Stimulated activated CD8-positive, alpha-beta memory T cell treated with anti-CD3 and anti-CD28 coated beads, Interleukin-7, amount 100 ng/mL, for 1 hour (primary cell): ENCODE measurements at places on chromosomes 4 and X.

GRCh38 chrX:15418041-15418706 is 34.0 kb upstream of the VEGFD start:
- DNase-seq = no peak

- no peak for DNase-seq
Observed at GRCh38 chrX:12425496-12425895, 287.2 kb downstream of the FRMPD4 start.

GRCh38 chr4:82930848-82931755 is 30.6 kb downstream of the THAP9 start:
- DNase-seq = no peak

DNA sequence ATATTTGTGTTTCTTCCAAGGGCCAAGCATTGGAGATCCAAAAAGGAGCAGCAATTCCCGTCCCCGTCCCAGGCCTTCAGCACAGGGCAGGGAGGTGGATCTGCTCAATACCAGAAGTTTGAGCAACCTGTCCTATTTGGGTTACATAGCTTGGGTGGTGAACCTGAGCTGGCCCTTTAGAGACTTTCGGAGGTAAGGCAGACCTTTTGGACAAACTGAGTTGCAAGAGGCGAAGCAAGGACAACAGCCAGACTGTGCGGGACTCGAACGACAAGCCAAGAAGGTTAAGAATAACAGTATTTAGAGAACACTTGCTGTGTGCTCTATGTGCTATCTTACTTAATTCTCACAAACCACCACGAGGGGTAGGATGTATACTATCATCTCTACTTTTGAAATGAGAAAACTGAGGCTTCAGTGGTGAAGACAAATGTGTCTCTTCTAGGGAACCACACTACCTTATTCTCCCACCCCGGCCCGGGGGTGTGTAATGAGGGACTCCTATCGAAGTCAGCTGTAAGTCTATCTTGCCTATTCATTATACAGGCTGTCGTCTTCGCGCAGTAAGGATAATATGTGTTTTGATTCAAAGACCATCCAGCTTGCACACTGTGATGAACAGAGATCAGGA is 1.3 kb downstream of the NOP14 start:
- DNase-seq = no peak

- no peak for DNase-seq
Observed at GRCh38 chr4:70914000-70914399, 11.8 kb downstream of the MOB1B start.

DNA sequence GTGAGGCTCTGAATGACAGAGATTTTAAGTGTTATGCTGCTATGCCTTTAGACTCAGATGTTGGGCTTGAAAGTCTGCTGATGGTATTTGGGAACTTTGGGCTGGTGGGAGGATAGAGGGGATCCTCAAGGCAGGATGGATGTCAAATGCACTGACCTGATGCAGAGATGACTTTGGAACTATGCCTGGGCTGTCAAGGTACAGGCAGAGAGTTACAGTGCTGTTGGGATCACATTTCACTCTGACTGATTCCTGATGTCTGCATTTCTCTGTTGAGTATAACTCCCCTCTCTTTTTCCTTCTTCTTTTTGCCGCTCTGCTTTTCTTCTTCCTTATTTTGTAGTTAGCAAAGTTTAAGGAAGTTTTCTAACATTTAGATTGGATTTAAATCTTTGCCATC is 271.8 kb upstream of the ARX start:
- no peak for DNase-seq

GRCh38 chr4:81757691-81758090 is 286.0 kb upstream of the RASGEF1B start:
- DNase-seq = no peak

- DNase-seq = no peak
Observed at GRCh38 chrX:40174001-40174853, 76.5 kb upstream of the BCOR start.

DNA sequence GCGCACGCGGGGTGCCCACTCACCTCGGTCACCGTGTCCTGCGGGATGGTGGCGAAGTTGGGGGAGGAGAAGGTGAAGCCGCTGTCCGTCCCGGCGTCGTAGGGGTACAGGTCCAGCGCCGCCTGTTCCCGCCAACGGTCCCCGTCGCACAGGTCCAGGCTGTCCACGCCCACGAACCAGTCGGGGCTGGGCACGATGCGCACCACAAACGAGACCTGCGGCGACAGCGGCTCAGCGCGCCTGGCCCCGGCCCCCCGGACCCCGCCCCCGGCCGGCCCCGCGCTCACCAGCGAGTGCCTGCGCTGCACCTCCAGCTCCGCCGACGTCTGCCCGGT is 1.4 kb downstream of the SPON2 start:
- no peak for DNase-seq

DNA sequence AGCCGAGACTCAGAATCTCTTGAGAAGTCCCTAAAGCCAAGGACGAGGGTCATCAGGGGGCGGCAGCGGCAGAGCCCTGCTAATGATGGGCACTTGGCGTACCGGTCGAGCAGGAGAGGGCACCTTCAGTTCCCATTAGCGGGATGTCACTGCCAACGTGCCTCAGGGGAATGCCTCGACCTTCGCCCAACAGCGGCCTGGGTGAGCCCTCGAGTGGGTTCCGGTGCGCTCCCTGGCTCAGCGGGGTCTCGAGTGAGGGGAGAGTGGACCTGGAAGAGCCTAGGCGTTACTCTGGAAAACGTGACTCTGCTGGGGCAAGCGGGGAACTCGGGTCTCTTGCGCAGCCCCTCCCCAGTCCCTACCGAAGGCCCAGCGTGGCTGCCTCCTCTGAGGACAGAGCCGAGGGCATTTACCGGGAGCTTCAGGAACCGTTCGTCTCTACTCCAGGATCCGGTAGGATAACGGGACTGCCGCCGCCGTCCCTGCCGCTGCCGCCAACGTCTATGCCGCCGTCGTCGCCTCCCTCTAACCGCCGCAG is 36.9 kb downstream of the PGRMC1 start:
- no peak for DNase-seq

DNA sequence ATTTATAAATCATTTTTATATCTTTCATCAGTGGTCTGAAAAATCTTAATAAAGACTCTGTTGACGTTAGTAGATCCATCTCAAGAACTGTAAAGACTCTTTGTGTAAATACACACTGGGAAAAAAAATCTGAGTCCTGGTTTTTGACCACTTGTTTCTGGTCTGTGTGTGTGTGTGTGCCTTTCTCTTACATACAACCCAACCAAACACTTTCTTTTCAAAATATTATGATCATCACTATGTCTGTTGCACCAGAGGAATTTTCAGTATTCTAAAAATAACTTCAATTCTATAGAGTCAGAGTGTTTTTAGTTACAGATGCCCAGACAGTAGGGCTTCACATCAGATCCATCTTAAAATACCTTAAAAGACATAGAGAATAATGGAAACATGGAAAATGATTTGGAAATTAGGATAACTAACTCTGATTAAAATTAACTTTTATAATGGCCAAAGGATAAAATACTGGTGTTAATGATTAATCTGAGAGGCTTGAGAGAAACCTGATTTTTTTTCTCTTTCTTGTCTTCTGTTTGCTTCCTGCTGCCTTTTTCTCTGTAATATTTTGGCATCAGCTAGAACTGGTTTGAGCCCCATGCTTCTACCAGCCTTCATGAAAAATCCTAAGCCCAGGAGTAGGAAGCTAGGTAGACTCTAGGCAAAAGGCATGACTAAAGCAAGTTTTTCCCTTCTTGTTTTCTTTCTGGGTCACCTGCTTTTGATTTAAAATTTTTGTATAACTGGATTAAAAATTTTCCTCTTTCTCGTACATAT is 99.7 kb downstream of the ATXN3L start:
- no peak for DNase-seq

GRCh38 chr4:77028246-77028645 is 47.5 kb downstream of the CCNI start:
- no peak for DNase-seq

DNA sequence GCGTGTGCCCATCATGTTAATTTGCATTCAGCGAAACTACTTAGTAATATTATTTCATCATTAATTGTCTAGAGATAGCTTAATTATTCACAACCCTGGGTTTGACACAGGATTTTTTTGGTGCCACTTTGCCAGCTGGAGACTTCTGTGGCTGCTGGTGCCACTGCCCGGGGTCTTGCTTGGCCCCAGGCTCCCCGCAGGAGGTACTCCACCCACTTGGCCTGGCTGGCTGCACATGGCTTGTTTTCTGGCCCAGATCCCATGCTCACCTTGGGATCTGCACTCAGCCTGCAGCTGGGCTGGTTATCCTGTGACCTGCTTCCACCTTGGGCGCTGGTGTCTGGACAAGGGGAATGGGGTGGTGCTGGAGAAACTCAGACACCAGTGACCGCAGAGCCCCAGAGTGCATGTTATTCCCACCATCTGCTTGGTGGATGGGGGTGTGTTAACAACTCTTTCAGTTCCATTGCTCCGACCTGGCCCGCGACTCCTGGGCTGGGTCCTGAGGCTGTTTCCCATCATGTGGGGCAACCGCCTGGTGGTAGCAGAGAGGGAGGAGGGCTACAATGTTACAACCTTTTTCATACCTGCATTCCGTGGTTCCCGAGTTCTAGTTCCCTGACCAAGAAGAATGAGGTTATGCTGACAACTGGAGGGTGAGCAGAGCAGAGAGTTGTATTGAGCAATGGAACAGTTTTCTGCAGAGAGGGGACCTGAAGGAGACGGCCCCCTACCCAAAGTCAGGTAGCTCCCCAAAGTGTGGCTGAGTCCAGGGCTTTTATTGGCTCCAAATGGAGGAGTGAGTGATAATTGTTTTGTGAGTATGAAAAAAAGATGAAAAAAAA is 1950.0 kb upstream of the IGFBP7 start:
- no peak for DNase-seq

- no peak for DNase-seq
Observed at GRCh38 chrX:54357414-54358377, at the start of gene WNK3. Gene WNK3, minus strand, starts transcription at chrX:54358046.

DNA sequence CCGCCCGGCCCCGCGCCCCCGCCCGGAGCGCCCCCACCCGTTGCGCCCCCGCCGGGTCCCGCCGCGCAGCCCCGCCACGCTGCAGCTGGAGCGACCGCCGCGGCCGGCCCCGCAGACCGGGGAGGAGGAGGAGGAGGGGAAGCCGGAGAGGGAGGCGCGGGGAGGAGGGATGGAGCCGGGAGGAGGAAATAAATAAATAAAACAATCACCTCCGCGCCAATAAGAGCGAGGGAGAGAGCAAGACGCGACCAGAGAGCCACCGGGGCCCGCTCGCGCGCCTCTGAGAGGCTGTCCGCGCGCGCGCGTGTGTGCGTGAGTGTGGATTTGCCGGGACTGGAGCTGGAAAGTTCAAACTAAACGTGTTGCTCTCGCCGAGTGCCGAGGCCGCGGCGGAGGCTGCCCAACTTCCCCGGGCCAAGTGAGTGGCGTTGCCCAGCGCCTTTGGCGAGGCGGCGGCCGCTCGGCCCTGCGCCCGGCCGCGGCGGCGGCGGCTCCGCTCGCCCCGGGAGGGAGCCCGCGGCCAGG is 2184.4 kb upstream of the TENM3 start:
- no peak for DNase-seq
